ENCODE measurements at places on chromosomes 4 and X.

DNA sequence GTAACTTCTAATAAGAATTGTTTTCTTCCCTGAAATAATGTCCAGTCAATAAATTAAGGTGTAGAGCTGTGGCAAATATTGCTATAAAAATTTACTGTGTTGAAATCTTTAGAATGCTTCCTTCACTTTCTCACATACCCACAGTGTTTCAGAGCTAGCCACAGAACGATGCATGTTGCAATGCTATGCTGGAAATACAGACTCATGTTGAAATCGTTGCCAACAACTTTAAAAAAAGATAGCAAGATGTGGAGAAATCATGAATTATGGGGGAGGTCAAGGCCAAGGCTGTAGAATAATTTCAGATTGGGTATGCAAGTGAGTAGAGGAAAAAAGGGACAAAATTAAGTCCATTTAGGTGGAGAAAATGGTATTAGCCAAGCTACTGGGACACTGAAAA lies 204.8 kb downstream of the VEGFC start:
- DNase-seq: no peak

DNA sequence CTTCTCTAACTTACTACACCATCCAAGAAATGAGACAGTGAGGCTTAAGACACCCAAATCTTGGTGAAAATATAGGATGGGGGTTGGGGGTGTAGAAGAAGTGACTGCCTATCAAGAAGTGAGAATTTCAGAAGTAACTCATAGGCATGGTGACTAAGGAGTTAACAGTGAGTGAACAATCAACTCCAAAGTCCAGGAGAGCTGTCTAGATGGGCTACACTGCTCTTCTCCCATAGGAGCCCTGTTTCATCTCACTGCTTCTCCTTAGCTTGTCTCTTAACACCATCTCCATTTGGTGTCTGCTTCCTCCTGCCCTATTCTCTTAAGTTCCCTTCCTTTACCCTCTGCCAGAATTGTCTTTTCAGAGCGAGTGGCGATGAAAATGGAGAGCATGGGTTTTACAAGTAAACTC lies 22.7 kb downstream of the FABP2 start:
- DNase-seq: no peak

DNA sequence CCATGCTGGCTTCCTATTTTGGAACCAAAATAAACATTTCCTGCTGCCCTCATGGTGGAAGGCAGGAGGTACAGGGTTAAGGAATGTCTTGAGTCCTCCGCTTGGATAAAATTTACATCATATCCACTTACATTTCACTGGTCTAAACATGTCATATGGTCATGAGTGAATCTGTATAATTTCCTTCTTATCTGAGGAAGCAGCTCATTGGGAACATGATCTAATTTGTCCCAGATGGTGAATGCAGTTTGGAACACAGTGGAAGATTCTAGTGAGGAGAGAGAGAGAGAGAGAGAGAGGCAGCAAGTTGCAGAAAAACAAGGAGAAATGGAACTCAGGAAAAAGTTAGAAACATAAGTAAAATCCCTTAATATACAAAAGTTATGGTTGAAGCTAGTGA lies 46.8 kb downstream of the MXRA5 start:
- DNase-seq: no peak

GRCh38 chr4:153594210-153594609 lies 89.9 kb upstream of the TLR2 start:
- DNase-seq: no peak

DNA sequence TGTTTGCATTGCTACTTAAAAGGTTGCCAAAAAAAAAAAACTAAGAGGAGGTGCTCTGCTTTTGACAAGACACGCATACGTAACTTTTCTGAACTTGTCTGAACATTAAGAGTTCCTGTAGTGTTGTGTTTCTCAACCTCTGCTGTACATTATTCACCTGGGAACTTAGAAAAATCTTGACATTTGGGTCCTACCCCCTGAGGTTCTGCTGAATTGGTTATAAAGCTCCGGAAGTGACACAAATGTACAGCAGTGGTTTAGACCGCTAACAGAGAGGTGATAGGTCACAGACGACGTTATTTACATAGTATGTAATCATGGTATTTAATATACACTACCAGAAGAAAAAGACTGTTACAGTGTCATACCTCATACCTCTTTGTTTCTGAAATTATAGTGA lies 61.1 kb downstream of the CPEB2 start:
- DNase-seq: no peak

GRCh38 chr4:111630705-111631104 lies 514.5 kb upstream of the FAM241A start:
- peak; percentile 31 for DNase-seq

DNA sequence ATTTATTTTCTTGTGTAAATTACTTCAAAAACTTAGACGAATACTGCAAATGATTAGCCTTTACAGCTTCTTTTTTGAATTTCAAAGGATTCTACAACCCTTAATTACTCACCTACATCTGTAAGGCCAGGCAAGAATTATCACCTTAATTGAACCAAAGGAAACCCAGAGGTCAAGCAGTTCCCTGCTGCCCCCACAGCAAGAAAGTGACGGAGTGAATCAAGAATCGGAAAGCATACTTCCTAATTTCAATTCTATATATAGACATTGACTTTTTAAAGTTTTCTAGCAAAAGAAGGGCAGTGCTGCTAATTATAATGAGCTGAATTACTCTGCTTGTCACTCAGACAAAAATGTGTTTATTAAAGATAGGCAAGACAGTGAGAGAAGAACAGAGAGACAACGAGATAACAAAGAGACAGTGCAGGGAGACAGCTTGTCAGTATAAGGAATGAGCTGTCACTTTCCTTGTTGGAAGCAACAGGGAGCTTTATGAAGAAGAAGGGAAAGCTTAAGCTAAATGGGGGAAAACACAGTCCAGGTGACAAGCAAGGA lies 47.5 kb upstream of the SPANXN4 start:
- DNase-seq: no peak

DNA sequence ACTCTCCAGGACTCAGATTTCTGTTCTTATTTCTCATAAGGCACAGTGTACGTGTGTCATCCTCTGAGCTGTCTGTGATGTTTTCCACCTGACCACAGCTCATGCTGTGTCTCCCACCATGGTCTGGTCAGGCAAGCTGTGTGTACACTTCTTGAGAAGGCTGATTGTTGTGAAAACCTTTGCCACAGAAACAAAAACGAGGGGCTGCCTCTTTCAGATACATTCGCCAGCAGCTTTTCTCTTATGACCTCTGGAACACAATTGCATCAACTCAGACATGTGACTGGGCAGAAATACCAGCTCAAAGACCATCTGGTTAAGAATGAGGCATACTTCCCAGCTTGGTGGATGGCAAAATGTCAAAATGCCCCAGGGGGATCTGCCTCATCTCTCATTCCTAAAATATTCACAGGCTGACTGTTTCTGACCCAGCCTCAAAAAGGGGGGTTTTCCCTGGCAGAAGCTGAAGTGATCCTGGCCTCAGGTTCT lies 46.1 kb downstream of the PGRMC2 start:
- DNase-seq: peak; percentile 31

- no peak for DNase-seq
These were observed 292.8 kb downstream of the RAPGEF2 start for GRCh38 chr4:159395693-159396092.

All from NCI-H2171 treated with DMSO at 0.1 percent for 48 hours (cell line).